GM23248 (cell line): ENCODE measurements at places on chromosomes 7 and 10.
A peak's percentile ranks its signal among the peaks of the same experiment; 100 is the strongest.

- peak; percentile 43 for DNase-seq
Measured at GRCh38 chr10:125782616-125783015, 7.0 kb upstream of the MMP21 start.

DNA sequence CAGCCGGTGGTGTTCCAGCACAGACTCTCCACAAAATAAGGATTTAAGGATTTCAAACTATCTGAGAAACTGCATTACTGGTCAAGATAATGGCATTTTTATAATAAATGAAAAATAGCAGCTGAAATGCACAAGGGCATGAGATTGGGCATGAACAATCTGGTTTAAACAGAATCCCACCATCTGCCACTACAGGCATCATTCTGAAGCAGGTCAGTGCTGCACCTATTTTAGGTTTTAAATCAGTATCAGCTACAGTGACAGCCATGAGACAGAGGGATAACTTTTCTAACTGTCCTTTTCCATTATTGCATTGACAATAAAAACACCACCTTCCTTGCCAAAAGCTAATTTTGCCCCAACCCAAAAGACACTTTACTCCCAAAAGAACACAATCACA lies 186.8 kb downstream of the ETV1 start:
- no peak for DNase-seq

DNA sequence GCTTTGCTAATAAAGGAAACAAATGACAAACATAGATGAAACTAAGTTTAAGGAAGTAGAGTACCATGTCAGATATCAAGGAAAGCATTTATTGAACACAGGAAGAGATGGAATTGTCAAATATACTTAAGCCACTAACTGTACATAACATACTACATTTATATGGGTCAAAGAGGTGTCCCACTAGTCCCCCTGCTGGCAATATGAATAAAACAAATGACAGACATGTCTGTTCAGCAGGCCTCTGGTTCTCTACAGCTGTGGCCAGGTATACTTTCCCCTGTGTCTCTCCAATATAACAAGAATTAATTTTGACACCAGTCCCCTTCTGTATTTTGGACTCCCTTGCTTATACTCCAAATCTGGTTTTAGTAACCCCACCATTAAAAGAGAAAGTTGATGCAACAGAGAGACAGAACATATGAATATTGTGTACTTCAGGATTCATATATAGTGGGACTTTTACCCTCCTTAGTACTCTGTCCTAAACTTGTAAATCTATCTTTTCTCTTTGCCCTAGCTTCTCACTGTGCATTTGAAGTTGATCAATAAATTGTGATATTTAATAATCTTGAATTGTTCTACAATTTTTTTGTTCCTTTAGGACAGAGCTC lies 42.9 kb downstream of the CD36 start:
- peak; percentile 65 for DNase-seq

DNA sequence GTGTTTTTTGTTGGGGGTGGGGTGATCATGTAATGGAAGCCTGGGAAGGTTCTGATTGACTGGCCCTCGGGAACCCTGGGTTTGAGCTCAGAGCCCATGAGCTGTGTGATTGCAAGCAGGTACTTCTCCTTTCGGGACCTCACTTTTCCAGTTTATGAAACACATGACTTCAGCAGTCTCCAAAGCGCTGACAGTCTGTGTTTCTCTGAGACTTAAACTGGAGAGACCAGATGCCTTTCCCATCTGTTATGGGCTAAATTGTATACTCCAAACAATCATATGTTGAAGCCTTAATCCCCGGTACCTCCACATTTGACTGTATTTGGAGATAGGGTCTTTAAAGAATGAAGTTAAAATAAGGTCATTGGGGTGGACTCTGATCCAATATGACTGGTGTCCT lies 493.6 kb downstream of the GALNT17 start:
- DNase-seq = no peak

GRCh38 chr10:63348245-63348850 lies 117.4 kb downstream of the JMJD1C start:
- DNase-seq = no peak

GRCh38 chr7:53491051-53491450 lies 455.6 kb downstream of the POM121L12 start:
- DNase-seq = no peak

DNA sequence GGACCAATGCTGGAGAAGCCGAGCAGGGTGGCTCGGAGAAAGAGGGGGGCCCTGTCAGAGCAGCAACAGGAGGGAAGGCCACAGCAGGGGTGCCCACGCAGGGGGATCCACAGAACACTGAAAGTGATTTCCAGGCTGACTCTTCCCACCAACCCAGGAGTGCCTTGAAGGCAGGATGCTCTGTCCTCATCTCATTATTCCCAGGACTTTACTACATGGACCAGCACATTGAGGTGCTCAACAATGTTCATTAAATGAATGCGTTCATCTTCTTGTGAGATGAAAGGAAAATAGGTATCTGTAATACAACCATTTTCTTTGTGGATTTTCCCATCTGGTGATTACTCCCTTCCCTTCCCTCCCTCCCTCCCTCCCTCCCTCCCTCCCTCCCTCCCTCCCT lies 71.0 kb downstream of the COL26A1 start:
- no peak for DNase-seq

DNA sequence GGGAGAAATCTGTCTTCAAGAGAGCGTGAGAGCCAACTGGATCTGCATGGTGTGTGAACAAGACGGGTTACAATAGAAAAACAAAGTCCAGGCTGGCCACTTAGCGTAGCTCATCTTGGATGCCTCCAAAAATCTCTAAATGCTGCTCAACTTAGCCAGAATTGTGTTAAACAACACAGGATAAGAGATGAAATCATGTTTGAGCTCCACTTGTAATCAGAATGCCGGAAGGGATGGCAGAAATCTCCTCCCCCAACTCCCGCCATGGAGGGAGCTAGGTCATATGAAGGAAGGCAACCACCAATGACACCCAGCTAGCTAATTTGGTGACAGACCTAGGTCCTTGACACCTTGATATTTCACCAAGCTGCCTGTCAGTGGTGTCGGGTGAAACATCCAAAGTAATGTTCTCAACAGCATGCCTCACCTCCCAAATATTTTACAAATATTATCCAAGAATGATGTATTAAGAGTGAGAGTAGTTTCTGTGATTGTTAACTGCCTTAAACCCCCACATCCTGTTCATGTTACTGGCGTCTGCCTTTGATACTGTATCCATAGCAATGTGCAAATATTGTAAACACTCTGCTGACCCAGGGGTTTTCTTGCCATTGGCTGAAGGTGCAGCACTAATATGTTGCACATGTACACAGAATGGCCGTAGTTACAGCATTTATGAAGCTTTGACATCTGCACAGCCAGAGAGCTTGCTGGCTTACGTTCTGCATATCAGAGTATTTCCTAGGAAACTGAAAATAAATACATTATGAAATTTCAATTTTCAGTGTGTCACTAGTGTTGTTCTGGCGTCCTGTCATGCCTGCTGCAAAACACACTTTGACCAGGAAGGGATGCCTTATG lies 25.8 kb downstream of the TMEM254 start:
- peak; percentile 94 for DNase-seq

GRCh38 chr10:131480861-131481260 lies 169.3 kb upstream of the TCERG1L start:
- DNase-seq = peak; percentile 20

DNA sequence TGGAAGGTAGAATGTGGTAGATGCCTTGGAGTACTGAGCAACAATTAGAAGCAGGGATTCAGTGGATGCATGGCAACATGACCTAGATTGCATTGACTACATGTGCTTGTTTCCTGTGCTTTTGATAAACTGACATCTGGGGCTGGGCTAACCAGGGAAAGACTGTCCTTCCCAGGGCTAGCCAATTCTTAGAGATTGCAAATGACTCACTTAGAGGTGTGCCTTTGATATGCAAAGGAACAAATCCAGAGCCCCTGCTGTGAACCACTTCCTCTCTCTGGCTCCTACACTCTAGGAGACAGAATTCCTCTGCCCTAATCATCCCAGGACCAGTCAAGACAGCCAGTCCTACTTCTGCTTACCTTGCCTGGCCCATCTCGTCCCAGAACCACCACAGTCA lies 651.5 kb downstream of the LRMDA start:
- peak; percentile 47 for DNase-seq

GRCh38 chr7:73909051-73909941 lies 48.3 kb downstream of the TMEM270 start:
- no peak for DNase-seq

- DNase-seq = no peak
Measured at GRCh38 chr10:176677-177076, 41.4 kb downstream of the ZMYND11 start.

DNA sequence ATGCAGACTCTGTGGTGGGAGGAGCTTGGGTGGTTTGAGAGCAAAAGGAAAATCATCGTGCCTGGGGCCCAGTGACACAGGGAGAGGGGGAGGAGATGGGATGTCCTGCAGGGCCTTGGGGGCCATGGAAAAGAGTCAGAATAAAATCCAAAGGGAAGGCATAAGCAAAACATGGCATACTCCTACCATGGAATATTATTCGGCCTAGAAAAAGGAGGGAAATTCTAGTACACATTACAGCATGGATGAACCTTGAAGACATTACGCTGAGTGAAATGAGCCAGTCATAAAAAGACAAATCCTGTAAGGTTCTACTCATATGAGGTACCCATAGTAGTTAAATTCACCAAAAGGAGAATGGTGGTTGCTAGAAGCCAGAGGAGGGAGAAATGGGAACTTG lies 38.7 kb downstream of the STRA8 start:
- DNase-seq = no peak

DNA sequence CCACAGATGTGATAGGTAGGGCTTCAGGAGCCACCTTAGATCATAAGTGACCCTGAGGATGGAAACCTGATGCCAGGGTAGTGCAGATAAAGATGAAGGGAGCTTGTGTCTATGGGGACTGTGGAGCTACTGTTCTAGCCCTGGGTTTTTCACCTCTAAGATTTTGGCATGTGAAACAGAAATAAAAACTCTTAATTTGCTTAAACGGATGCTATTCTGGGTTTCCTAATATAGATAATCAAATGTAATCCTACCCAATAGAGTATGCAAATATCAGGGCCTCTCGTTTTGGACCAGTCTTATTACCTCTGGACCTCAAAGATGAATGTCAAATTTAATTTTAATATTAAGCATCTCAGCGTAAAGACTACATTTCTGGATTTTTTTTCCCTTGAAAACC lies 49.3 kb downstream of the ABCB4 start:
- DNase-seq = no peak

GRCh38 chr10:77741746-77742145 lies 104.1 kb upstream of the KCNMA1 start:
- DNase-seq = peak; percentile 74
